Muscle of arm (tissue), 14 donors: ENCODE measurements at places on chromosomes 6 and 20. TPM values are rescaled to one million over a fixed set of nuclear protein-coding genes. Genes with fewer than 3 reads are reported as not detected.

DNA sequence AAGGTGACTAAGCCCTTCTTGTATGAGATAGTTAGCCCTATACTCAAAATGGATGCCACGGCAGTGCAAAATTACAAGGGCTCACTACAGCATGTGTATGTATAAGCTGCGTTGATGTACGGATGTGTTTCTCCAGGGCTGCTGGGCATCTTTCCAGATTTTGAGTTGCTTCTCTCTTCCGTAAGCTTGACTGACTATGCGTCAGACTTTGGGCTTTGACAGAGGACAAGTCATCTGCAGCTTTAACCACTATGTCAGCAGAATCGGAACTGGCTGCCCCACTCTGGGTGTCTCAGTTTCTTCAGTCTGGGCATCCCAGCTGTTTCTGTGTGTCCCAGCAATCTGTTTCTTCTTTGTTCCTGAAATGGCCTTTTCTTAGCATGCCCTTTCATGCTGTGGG lies 241.6 kb downstream of the BTBD3 start:
- no peak for DNase-seq

- peak; percentile 42 for DNase-seq
Observed at GRCh38 chr6:17600527-17601385, 654 bp downstream of the FAM8A1 start.

DNA sequence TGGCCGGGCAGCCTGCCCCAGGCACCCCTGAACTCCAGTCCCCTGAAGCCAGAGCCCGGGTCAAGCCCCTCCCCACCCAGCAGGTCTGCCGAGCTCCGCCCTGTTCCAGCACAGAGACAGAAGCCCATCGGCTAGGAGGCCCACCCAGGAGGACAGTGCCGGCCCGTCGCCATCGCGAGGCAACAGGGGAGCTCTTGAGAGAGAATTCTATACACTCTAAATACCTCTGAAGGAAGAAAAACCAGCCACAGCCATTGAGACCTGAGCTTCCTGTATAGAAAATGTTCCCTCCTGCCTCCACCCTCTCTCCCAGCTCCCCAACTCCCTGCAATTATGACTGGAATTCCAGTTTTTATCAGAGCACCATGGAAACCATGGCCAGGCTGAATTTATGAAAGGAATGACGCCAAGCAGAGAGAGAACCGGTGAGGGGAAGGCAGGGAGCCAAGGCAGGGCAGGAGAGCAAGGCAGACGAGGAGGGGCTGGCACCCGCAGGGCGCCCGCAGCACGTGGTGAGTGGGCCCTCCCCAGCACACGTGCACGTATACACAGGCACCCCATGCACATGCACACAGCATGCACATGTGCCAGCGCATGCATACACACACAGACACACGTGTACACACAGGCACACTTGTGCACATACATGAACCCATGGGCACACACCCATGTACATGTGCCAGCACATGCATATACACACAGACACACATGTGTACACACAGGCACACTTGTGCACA lies 27.6 kb upstream of the MRGBP start:
- DNase-seq, result no peak

VSTM2L gene
- 1.7 TPM for polyA plus RNA-seq

CD93 gene
- polyA plus RNA-seq, result 59.6 TPM
